ENCODE measurements at places on chromosomes 16 and 17.
A peak's percentile ranks its signal among the peaks of the same experiment; 100 is the strongest.

- no peak for DNase-seq
Measured at GRCh38 chr17:77426676-77427386, 286.1 kb downstream of the SEC14L1 start.

GRCh38 chr16:70152578-70153302 lies 20.8 kb upstream of the CLEC18C start:
- peak; percentile 36 for DNase-seq

DNA sequence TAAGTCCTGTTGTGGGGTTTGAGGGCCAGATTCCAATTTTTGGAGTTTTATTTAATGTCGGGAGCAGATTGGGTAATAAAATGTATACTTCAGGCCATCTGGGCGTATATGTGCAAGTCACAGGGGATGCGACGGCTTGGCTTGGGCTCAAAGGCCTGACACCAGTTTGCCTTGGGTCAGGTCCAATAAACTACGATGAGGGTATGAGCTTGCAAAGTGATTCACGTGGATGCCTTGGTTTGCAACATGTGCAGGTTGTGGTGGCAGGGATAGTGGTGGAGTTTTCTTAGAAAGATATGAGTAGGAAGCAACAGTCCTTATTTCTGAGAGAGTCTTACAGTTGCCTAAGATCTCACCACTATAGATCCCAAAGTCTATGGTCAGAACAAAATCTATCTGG lies 157.0 kb upstream of the CDH11 start:
- no peak for DNase-seq

- DNase-seq, result no peak
Measured at GRCh38 chr16:81636298-81636993, 142.6 kb upstream of the PLCG2 start.

DNA sequence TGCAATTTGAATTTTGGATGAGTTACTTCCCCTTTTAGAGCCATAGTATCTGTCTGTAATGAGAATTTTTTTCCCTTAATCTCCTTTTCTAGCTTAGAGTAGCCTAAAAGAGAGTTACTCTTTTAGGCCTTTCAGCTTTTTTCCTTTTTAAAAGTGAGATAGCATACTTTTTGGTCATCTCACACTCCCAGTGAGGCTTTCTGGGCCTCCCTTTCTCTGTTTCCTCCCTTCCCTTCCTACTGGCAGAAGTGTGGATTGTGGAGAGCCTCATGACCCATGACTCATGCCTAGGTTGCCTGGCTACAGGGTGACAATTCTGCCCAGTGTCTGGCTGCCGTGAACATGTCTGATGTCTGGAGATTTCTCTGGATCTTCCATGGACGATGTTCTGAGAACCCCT lies 15.2 kb downstream of the KRT23 start:
- peak; percentile 71 for DNase-seq

- DNase-seq, result no peak
Measured at GRCh38 chr16:28084209-28084608, 20.7 kb upstream of the GSG1L start.

- DNase-seq, result no peak
Measured at GRCh38 chr16:56478281-56479049, 27.1 kb downstream of the OGFOD1 start.

Measured in sciatic nerve (tissue), 2 donors.